ENCODE measurements at places on chromosomes 1 and 21.
A peak's percentile ranks its signal among the peaks of the same experiment; 100 is the strongest.

- DNase-seq, result peak; percentile 74
These were observed 8.0 kb downstream of the RGL1 start for GRCh38 chr1:183812686-183813569.

GRCh38 chr1:147837964-147838292, 64.7 kb upstream of the GJA8 start:
- no peak for DNase-seq

- DNase-seq, result no peak
These were observed 52.2 kb downstream of the YARS1 start for GRCh38 chr1:32764826-32765569.

- no peak for DNase-seq
These were observed 50.1 kb downstream of the COQ8A start for GRCh38 chr1:226990133-226990716.

DNA sequence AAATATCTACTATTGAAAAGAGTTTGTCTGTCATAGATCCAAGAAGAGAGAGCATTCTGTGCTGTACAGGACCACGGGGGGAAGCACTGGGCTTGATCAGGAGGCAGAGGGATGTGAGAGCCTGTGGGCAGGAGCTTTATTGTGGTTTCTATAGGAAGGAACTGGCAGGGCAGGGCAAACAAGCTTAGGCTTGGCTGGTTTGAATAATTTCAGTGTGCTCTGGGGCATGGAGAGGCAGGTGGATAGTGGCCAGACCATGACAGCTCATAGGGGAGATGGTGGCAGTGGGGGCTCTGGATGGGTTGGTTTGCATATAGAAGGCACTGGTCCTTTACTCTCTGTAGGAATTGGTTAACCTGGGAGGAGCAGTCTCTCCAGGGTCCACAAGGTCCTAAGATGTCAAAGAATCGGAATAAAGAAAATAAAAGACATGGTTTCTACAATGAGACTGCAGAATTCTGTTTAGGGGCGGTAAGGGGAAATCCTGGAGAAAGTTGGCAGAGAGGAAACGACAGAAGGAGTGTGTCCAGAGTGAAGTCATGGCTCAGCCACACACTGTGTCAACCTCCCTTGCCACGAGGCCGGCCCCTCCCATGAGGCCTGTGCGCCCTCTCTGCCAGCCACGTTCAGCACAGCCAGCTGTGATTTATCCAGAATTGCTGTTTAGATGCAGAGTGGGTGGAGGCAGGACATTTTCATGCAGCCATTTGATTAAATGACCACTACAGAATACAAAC, 81.7 kb upstream of the PGBD5 start:
- DNase-seq, result peak; percentile 61

DNA sequence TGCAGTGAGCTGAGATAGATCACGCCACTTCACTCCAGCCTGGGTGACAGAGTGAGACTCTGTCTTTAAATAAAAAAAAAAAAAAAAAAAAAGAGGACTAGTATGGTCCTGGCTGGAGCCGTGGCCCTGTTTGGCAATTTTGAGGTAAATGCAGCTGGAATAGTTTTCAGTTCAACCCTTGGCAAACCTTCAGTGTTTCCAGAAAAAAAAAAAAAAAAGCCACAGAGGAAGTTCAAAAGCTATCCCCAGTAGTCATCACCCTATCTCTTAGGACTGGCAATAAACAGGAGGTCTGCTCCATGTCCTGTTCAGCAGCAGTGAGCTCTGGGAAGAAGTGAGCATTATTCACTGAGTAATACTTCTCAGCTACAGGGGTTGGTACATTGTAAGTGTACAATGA, 56.8 kb upstream of the ERRFI1 start:
- DNase-seq, result no peak

- DNase-seq, result no peak
These were observed 29.3 kb downstream of the COP1 start for GRCh38 chr1:176177764-176178163.

DNA sequence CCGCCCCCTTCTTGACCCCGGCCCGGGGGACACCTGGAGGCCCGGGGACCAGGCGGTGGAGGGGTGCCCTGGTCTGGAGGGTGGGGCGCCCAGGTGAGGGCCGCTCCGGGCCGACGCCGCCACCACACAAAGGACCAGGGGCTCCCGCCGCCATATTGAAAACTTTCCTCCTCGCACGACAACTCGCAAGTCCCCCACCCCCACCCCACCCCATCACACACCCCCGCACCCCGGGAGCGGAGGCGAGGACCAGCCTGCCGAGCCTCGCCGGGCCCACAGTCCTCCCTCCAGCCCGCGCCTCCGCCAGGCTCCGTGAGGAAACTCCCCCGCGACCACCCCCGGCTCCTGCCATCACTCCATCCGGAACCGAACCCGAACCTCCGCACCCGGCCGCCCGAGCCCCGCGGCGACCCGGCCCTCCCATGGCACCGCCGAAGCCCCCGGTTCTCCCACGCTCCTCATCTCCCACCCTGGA, 733 bp downstream of the KDM5B start:
- peak; percentile 43 for DNase-seq

GRCh38 chr1:223142795-223143536, at the start of gene TLR5:
Gene TLR5 (minus strand): TSS chr1:223143248. CDS start chr1:223113031, 30,217 bp downstream.
- DNase-seq, result peak; percentile 78

DNA sequence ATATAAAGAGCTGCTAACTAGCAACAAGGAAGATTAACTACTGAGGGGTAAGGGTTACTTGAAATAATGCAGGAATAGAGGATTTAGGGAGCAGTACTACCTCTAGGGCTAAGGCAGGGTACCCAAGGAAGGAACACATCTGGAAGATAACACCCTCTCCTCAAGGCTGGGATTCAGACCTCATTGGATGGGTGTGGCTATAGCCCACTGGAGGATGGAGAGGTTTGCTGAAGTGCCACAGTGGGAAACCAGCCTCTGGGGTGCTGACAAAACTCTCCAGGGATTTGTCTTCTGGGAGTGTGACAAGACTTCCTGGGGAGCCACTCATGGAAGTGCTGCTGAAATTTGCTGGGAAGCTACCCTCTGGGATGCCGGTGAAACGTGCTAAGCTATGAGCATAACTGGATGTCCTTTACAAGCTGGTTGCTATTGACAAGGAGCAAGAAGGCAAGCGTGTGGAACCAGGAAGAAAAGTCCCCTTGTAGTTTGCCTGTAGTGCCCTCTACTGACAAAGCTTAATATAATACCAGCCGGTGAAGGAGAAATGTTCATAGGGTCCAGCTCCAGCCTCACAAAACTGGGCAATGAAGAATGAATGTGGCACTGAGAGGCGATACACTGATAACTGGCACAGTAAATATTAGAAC, 122.8 kb upstream of the USP24 start:
- DNase-seq, result peak; percentile 75

All from epithelial cell of esophagus (primary cell).